ENCODE measurements at places on chromosomes 7 and 10.

DNA sequence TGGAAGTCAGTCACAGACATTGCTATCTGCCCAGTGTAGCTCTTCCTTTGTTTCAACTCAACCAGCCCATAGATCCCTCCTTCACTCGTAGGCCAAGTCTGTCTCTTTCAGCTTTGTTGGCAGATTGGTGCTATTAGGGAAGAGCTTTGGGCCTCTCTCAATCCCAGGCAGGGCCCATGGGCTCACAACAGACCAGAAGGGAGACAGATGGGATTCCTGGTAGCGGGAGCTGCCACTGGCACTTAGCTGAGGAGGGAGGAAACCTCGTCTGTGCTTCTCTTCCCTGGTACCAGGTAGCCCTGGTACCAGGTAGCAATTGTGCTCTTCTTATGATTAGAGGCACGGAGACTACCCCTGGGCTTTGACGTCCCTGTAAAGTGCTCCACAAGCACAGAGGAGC, 592.0 kb downstream of the TYW1 start:
- DNase-seq: no peak

GRCh38 chr10:79172881-79173280, 104.1 kb downstream of the ZMIZ1 start:
- no peak for DNase-seq

DNA sequence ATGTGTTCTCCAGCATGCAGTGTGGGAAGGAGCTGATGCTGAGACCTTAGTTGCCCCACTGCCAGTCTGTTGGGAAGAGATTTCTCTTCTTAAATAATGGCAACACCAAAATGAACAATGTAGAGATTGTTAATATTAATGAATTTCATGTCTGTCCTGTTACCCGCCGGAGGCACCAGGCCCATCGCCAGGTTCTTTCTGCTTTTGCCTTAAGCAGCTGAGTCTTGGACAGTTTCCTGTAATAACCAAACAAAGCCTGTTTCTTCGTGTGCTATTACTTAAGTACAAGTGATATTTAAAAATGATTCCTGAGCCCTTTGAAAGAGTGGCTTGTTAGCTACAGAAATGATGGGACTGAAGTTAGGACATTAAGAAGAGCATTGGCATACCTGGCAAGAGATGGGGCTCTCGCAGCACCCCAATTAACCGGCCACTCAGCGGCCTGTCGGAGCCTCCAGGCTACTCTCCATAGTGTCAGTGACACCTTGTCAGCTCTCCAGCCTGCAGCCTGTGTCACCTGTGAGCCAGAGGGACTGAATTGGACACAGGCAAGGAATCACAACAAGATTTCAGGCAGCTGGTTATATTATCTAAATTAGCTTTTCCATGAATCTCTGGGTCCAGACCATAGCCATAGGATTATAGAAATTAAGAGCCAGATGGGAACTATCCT, 142.0 kb downstream of the CELF2 start:
- no peak for DNase-seq

DNA sequence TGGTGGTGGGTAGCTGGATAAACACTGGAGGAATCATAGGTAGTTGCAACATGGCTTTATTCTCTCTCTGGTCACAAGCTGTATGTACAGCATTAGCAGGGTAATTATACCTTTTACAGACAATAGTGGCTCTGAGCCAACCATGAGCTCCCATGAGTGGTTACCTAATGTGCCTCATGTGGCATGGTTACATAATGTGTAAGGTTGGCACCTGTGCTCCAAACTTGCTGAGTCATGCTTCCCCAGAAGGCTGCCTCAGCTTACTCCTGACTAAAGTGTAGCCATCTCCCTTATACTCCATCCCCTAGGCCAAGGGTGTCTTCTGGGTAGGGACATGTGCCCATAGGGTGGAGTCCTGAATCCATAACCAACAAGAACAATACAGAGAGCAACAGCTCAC, 345.3 kb upstream of the SEMA3C start:
- no peak for DNase-seq

DNA sequence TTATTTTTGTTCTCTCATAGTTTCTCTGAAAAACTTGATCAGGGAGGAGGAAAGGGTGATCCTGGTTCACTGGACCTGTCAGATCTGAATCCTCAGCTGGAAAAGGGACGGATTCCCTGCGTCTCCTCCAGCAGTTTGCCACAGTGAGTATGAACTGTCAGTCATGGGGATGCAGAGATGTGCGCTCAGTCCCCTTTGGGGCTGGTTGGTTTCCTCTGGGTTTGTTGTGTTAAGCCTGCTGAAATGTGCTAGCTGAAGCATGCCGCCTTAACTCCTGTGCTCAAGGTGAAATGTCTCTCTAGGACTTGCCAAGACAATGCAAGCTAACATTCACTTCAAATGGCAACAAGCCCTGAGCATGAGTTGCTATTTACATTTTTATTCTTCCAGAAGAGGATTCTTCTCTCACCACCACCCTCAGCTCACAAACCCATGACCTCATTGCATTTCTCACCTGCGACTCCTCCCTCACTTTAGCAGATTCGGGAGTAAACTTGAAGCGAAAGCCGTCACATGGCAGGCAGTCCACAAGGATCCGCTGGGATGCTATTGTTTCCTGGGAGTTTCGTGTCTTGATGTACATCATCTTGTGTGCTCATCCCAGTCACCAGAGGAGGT, 192.9 kb upstream of the FZD8 start:
- DNase-seq: no peak

- DNase-seq: no peak
These were observed 27.7 kb upstream of the TM9SF3 start for GRCh38 chr10:96614515-96614914.

GRCh38 chr7:6432781-6433180, 15.0 kb downstream of the DAGLB start:
- DNase-seq: no peak

- no peak for DNase-seq
These were observed 124.9 kb downstream of the ANLN start for GRCh38 chr7:36514289-36515243.

Data from CD4-positive, alpha-beta T cell treated with Interleukin-15 for 4 hours (primary cell).